ENCODE measurements at places on chromosomes 16 and 17.

- peak; percentile 67 for DNase-seq
Observed at GRCh38 chr17:40547079-40547784, 18.0 kb downstream of the CCR7 start.

DNA sequence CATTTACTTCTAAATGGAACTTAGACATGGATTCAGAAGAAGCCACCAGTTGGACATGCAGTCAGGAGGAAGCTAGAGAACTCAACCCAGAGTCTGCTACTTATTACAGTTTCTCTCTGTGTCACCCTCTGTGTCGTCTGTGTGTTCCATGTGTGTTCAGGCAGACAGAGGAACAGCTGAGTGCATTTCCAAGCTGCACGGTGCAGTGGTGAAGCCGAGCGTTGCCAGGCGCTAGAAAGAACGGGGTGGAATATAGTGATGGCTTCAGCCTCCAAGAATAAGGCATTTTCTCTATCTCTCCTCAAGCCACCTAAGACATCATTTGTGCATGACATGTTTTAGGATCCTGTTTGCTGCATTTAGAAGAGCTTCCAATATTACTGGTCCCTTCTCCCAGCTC, 101.1 kb upstream of the CCL2 start:
- DNase-seq: no peak

DNA sequence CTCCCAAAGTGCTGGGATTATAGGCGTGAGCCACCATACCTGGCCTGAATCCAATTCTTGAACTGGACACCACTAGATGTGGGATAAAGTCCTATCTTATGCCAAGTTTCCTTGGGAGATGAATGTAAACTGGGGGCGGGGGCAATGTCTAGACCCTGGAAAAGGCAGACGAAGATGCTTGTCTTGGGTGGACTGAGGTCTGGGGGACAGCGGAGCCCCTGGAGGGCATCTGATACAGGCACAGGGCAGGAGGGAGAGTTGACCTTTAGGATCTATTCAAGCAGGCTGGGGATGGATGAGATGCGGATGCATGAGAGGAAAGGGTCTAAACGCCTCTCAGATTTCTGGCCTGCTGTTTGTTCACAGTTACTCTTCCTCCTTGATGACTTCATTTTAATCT, 11.7 kb downstream of the C1QTNF1 start:
- peak; percentile 9 for DNase-seq

DNA sequence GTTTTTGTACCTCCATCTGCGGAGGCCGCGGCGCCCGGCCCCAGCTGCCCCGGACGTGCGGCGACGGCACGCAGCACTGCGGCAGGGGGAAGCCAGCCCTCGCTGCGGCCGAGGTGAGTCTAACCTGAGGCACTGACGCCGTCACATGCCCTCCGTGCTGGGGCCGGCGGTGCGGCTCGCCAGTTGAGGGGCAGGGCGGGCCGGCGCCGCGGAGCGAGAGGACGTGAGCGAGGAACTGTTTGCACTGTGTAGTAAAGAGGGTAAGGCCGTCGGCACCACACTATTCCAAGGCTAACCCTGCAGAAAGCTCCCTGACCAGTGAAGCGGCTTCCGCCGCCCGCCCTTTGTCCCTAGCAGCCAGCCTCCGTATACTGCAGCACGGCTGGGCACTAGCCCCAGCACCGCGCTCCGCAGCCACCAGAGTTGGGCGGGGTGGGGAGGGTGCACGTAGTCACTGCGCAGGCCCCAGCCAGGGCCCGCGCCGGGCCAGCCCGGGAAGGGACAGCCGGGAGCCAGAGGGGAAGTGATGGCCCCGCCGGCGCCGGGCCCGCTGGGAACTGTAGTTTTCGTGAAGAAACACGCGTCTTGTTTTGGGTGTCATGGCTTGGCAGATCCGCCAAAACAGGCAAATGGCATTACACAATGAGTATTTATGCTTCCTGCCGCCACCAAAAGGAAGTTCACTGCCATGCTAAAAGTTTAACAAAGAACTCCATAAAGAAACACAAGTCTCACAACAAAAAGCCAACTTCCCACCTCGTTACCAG, 580 bp upstream of the KANSL1 start:
- DNase-seq: peak; percentile 98

DNA sequence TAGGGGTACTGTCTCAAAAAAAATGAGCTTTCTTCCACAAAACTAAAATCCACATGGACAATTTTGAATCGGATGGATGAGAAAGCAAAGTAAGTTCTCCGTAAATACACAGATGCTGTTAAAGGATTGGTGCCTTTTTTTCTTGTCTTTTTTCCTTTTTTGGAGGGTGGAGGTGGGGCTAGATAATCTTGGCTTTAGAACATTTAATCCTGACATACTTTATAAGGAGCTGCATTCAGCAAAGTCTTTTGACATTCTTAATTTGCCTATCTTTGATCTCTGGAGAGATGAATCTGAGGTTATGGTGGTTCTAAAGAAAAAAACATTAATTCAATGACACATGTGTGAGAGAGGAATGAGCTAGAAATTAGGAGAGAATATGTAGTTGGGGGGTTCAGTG, 312.3 kb upstream of the KCNJ16 start:
- no peak for DNase-seq

GRCh38 chr16:35631261-35631945, 2172.0 kb downstream of the TP53TG3F start:
- no peak for DNase-seq

DNA sequence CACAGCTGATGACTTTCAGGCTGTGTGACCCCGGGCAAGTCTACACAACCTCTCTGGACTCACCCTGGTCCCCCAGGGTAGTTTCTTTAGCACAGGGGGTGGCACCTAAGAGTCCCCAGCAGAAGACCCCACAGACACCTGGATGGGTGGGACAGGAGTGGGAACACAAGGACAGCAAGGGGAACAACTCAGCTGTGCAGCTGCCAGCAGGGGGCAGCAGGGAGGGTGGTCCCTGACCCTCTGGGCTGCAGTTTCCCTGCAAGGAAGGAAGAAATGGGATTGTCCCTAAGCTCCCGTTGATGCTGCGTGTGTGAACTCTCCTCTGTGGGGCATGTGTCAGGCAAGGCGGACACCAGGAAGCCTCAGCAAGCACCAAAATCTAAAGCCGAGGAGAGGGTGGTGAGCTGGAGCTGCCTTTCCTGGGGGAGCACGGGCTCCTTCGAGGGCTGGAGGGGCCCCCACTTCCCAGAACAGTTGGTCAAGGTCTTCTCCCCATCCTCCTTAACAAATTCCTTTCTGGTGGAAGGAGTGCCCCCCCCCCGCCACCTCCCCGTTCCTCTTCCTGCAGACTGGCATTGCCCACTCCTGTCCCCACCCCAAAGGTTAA, 24.1 kb upstream of the CDH5 start:
- peak; percentile 49 for DNase-seq

DNA sequence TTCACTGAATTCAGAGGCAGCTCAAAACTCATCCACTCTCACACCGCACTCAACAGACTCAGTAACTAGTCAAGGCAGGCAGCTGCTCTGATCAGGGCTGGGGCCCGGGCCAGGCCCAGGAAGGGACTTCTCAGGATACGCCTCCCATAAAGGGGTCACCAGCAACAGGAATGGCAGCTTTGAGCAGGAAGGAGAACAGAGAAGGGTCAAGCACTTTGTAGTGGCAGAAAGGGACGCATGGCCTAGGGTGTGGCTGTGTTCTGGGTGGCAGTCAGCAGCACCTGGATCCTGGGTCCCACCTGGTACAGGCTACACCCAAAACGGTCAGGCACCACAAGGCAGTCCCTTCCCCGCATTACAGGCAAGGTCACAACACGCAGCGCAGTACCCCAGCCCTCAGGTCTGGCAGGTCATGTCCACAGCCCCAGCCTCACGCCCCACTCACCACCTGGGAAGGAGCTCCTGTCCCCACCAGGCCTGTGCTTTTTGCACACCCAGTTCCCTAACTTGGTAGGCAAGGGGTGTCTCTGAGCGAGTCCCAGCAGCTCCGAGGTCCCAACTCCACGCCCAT, 99.7 kb downstream of the ZNF778 start:
- no peak for DNase-seq

DNA sequence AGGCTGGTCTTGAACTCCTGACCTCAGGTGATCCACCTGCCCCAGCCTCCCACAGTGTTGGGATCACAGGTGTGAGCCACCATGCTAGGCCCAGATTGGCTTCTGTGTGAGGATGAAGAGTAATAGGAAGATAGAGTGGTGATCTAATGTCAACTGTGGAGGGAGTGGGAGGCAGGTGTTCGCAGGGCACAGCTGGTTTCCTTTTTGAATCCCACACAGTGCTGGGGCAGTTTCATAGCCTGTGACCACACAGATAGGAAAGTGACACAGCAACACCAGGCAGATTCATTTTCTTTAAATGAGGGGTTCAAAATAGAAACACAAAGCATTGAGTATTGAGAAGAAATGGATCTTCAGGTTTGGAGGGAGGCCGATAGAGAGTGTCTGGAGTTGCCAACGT, 540.3 kb downstream of the WWOX start:
- DNase-seq: no peak

GRCh38 chr17:64496348-64496785, 487 bp downstream of the POLG2 start:
- no peak for DNase-seq

GRCh38 chr16:1874854-1875253, 2.9 kb upstream of the MEIOB start:
- no peak for DNase-seq

- no peak for DNase-seq
Observed at GRCh38 chr16:7362231-7362630, 29.6 kb downstream of the RBFOX1 start.

- no peak for DNase-seq
Observed at GRCh38 chr17:52674686-52675085, 516.2 kb upstream of the CA10 start.

- no peak for DNase-seq
Observed at GRCh38 chr17:73291260-73291801, 20.5 kb downstream of the CDC42EP4 start.

GRCh38 chr17:6426356-6427101, 8.4 kb downstream of the AIPL1 start:
- DNase-seq: no peak

DNA sequence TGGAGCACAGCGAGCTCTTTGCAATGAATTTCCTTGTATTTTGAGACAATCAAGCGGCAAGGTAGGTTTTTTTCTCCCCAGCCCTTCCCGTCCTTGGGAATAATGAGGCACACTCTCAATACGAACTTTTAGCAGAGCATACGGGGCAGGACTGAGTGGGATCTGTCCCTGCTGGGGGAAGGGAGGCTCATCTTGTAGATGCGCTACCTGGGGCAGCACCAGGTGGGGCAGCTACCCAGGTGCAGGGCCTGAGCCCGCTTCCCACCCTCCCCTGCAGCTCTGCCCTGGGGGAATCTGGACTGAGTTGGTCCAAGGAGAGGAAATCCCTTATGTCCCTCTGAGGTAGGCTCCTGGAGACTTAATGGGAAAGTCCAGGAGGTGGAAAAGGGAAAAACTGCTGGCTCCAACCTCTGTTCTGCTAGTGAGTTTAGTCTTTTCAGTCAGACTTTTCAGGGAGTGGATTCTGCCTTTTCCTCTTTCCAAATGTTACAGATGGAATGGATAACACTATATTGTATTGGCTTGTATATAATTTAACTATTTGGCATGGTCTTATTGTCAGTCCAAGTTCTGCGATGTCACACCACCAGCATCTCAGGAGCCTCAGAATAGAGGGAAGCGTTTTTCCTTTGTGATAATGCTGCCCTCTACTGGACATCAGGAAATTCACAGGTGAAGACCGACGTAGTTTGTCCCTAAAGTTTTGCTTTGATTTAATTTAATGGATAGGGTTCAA, 9.6 kb upstream of the CES1 start:
- no peak for DNase-seq

DNA sequence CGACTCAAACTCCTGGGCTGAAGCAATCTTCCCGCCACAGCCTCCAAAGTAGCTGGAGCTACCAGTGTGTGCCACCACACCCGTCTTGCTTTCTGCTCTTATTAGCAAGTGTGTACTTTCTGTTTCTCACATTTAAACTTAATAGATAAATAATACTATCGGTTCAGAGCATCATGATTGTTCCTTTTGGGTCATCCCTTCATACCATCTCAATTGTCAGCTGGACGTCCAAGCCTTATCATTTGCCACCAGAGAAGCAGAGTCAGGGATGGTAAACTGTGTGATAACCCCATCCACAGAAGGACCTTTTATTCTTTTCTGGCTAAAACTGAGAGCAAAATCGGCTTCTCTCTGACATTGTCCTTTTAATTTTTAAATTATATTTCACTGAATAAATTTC, 279.8 kb upstream of the GOT2 start:
- no peak for DNase-seq

DNA sequence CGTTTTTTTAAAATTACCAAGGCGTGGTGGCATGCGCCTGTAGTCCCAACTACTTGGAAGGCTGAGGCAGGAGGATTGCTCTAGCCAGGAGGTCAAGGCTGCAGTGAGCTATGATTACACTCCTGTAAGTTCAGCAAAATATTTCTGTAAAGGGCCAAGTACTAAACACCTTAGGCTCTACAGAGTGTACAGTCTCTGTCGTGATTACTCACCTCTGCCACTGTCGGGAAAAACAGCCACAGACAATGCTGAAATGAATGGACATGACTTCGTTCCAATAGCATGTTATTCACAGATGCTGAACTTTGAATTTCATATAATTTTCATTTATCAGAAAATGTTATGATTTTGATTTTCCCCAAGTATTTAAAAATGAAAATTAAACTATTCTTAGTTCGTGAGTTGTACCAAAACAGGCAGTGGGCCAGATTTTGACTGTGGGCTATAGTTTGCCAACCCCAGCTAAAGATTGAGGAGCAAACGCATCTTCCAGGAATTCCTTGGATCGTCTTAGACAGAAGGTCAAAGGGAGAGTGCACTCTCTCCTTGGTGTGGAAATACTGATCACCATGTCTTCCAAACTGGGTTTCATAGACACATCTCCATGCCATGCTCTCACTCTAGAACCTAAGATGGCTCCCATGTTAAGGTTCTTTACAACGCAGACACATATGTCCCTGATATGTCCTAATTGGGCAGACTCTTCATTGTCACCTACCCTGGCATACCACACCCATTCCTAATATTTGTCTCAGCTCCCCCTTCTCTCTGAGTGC, 89.5 kb downstream of the MARF1 start:
- DNase-seq: no peak

- no peak for DNase-seq
Observed at GRCh38 chr16:80733407-80733806, 71.0 kb downstream of the CDYL2 start.

GRCh38 chr17:66981983-66982508, 17.5 kb downstream of the CACNG4 start:
- no peak for DNase-seq

DNA sequence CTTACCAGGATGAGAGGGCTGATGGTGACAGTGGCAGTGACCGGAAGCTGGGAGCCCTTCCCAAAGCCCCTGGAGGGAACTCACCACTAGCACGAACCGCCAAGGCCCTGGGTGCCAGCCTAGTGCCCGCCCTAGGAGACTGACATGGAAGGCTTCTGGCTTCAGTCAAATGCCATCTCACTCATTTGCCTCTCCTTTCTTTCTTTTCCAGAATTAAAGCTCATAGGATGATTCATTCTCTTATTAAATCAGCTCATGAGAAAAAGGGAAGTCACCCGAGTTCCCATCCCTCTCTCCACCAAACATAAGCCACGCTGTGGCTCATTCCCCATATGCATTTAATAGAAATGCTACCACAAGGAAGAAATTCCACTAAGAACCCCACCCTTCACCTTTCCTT, 12.1 kb downstream of the CUEDC1 start:
- no peak for DNase-seq

GRCh38 chr16:22369221-22369811, 5.1 kb downstream of the CDR2 start:
- DNase-seq: no peak
